Ureter (tissue), 1 donor: ENCODE measurements at places on chromosomes 7 and 10. TPM values are rescaled to one million over a fixed set of nuclear protein-coding genes. Genes with fewer than 3 reads are reported as not detected.

- no peak for DNase-seq
Observed at GRCh38 chr10:131102676-131103075, 208.8 kb downstream of the TCERG1L start.

DNA sequence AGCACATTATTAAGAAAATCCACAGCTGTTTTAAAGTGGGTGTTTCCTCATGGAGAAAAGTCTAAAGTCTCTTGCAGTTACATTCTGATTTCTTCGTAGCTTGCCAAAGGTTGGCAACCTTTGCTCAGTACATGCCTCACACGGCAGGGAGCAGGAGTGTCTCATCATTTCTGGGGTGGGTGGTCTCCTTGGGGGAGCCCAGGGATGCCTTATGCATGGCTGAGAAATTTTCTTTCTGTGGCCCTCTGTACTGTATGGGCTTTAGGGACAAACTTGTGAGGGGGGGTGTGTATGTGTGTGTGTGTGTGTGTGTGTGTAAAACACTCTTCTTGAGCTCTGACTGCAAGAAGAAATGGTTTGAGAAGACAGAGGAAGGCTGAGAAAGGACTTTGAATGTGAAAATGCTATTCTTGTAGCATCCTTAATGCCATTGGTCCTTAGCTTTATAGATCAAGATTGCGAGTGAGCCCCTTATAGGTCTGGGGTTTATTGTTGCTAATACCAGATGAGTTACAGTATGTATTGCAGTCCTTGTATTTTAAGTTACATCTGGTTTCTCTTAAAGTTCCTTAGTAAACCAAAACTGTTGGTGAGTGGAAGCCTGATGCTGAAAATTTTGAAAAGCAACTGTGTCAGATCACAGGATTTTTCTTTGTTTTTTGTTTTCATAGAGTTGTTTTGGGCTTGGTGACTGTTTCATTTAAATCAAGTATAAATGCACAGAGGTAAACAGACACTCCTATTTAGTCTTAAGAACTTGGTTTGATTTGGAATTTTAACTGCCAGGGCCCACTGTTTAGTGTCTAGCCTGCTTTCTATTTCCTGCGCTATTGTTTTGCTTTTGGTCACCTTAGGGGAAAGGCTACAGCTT is 242.0 kb downstream of the BICC1 start:
- no peak for DNase-seq

GRCh38 chr10:50438049-50438936 is 185.5 kb downstream of the SGMS1 start:
- no peak for DNase-seq

DNA sequence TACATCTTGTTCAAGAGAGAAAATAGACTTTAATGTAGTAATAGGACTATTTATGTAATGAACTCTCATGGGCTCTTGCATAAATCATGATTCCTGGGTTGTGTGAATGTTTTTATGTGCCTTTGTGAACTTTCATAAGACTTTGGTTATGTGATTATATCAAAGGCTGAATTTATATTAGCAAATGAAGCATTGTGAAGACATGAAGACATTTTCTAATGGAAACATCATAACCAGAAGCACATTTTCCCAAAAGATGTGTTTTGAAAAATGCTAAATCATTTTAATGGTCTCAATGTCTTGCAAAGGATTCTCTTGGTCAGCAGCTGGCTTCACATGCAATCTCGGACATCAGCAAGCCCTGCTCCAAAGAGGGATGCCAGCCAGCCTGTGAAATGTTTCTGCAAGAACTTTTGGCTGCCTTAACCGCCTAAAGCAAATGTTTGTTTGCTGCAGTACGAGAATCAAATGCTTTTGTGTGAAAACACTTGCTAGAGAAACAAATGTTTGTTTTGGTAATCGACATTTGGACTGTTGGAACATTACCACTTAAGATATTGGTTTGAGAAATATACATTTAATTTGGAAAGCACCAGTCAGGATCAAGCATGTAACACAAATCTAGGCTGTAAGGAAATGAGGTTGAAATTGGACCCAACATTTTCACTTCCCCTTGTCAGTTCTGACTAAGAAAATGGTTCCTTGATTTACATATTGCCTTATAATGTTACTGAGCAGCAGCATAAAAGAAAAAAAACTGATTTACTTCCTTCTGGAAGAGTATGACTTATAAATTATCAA is 102.1 kb downstream of the RTKN2 start:
- DNase-seq, result peak; percentile 69

DNA sequence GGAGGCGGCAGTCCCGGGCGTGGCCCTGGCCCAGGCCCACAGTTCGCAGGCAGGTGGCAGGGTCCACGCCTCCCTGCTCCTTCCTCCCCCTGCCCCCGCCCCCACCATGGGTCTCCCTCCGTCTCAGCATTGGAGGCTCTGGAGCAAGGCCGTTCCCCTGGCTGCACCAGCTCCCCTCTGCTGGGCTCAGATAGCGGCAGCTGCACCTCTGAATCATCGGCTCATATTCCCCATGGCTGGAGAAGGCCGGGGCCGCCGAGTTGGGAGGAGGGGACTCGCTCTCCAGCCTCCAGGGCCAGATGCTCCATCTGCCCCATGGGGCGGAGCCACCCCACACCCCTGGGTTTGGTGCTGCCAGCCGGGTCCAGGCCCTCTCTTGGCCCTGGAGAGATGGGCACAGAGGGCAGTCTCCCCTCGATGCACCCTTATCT is 145.0 kb downstream of the ELFN1 start:
- DNase-seq, result no peak

DNA sequence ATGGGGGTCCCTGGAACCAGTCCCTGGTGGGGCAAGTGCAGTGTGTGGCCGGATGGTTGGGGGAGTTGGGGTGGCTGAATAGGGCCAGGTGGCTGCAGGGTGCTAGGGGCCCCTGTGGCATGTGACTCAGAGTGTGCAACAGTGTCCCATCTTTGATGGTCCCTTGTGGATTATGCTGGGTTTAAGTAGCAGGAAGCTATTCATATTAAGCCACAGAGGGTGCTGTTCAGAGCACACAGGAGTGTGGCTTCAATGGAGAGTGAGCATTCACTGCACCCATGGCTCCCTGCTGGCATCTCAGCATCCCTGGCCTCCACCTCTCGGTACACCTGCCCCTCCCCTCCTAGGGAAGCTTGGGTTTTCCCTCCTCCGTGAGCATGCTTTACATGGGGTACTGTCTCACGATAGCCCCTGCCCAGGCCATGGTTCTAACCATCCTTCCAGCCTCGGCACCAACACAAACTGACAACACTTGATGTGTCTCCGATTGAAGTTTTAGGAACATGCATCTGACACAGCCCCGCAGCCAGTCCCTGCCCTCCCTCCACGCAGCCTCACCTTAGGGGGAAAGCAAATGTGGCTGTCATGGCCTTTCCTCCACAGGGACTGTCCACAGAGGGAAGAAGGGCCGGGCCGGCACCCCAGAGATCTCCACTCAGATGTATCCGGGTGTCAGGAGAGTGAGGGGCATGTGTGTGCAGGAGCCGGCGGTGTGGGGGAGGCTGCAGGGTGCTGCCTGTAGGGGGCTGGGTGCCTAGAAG is 30.4 kb upstream of the PPIF start:
- DNase-seq, result no peak

- peak; percentile 62 for DNase-seq
Observed at GRCh38 chr7:94395141-94396036, 694 bp downstream of the COL1A2 start.

DNA sequence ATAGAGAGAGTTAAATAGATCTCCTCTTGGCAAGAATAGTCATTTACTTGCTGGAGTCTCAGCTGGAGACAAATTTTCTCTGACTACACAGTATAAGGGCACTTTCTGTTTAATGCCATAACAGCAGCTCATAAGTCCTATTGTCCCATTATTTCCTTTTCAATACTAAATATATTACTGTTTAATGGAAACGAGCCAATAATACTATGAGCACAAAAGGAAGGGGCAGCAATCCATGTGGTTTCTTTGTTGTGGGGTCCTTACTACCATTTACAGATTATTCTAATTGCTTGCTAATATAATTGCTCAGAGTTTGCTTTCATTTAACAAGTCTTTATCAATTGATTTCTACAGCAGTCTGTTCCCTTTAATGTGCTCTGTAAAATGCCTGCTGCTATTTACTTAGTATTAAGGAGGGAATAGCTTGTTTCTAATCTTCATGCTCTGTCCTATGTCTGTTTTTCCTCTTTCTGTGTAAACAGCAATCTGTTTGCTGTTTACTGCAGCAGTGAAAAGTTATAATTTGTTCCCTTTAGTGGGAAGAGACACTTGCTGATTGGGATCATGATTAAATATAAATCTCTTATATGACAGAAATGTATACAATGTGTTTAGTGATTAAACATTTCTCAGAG is 296.2 kb upstream of the SMIM30 start:
- no peak for DNase-seq

DNA sequence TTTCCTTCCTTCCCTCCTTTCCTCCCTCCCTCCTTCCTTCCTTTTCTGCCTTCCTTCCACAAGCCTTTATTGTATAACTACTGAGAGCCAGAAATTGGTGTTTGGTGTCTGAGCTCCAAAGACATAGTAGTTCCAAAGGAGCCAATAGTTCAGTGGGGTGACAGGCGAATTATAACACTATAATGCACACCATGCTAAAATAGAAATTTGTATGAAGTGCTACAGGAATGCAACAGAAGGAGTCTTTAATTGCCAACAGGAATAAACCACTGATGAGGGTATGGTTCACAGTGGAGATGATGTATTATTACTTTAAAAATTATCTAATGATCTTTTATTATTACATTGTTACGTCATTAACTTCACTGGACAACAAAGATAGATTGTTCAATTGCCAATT is 158.8 kb upstream of the SP8 start:
- DNase-seq, result no peak

GRCh38 chr7:721619-722248 is 4.8 kb upstream of the DNAAF5 start:
- DNase-seq, result no peak

GRCh38 chr7:31896925-31897324 is 173.3 kb downstream of the PDE1C start:
- no peak for DNase-seq

DNA sequence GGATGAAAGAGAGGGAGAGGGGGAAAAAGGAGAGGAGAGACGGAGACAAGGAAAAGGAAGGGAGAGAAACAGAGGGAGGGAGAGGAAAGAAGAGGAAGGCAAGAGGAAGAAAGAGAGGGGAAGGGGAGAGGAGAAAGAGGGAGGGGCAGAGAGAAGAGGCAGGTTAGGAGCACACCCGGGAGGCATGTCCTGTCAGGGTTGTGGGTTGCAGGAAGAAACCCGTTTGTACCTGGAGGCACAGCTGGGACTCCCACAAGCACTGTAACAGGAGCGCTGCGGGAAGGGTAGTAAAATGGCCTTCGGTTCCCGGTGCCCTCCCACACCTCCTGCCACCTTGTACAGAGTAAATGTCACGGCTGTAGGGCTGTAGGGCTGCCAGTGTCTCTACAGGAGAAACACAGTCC is 24.7 kb downstream of the FGFR2 start:
- no peak for DNase-seq

GRCh38 chr7:908159-908581 is 31.8 kb downstream of the GET4 start:
- DNase-seq, result no peak

DNA sequence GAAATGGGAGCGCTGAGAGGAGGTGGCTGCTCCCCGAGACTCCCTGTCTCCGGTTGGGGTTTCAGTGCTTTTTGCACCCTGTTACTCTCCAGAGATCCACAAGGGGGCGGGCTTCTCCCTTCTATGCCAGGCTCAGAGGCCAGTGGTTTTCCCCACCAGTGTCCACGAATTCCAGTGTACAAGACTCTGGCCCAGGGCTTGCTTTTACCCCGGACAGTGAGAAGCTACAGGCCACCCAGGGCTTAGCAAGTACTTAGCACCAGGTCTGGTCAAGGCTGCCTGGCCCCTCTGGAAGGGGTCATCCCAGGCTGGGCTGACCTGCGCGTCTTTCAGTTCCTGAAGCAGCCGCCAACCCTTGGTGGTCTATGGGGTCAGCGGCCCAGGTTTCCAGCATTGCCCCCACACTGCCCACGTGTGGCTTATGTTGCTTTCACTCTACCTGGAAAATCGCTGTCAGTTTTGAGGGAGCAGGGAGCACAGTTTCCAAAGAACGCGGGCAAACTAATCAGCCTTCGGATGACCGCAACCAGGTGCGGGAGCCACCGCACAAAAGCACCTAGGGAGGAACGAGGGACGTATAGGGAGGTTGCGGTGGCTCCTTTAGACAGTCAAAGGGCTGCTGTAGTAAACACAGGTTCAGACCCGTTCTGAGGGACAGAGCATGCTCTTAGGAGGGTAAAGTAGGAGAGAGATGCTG is 6.8 kb downstream of the CYP26A1 start:
- DNase-seq, result peak; percentile 61

DNA sequence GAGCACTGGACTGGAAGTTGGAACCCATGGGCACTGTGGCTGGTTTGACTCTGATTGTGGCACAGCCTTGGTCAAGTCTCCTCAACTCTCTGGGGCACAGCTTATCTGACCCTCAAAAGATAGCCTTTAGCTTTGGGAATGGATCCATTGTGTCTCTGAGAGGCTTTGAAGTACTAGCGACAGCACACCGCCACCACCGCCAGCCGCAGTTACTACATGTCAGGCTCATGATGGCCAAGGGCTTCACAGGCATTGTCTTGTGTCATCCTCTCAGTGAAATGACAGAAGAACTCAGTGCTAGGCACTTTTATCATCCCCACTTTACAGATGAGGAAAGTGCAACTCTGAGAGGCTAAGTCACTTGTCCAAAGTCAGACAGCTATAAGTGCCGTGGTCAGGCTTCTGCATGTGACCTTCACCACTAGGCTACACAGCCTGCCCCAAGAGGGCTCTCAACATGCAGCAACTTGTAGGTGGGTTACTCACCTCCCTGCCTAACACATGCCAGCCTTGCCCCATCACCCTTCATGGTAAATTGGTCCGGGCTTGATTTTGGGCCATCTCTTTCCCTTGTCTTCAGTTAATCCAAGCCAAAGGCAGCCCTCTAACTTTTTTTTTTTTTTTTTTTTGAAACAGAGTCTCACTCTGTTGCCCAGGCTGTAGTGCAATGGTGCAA is 44.1 kb downstream of the C10orf105 start:
- DNase-seq, result no peak

DNA sequence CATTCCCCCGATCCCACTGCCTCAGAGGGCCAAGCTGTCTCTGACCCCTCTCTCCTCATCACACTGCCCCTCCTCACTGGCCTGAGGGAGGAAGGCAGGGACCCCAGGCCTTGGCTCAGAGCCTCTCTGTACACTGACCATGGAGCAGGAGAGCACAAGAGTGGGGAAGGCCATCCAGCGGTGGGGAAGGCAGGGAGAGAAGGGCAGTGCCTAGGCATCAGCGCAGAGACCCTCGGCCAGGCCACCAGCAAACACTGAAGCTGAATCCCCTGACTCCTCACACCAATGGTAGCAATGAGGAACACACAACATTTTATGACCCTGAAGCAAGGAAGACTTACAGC is 14.8 kb downstream of the OGDHL start:
- no peak for DNase-seq

- no peak for DNase-seq
Observed at GRCh38 chr10:65753532-65753931, 1172.3 kb upstream of the LRRTM3 start.

- DNase-seq, result peak; percentile 64
Observed at GRCh38 chr10:48981310-48981907, 41.8 kb upstream of the LRRC18 start.

- no peak for DNase-seq
Observed at GRCh38 chr10:62778125-62778524, 26.4 kb upstream of the ADO start.

Gene HYAL4
- total RNA-seq, result 0.23 TPM

Gene METTL2B
- total RNA-seq, result 32.4 TPM

Gene PHYHIPL
- 2.4 TPM for total RNA-seq

Gene NUTM2E
- total RNA-seq, result 0.16 TPM

Gene MALRD1
- total RNA-seq, result 2.3 TPM

Gene GATA3
- total RNA-seq, result 310 TPM

Gene PNLIP
- total RNA-seq, result not detected

Gene PRKAG2
- 55.4 TPM for total RNA-seq

Gene DRGX
- total RNA-seq, result not detected
